ENCODE measurements at places on chromosomes 7 and 10. TPM values are rescaled to one million over a fixed set of nuclear protein-coding genes. Genes with fewer than 3 reads are reported as not detected.

ZCCHC24 gene
- total RNA-seq = 36.7 TPM

BICC1 gene
- total RNA-seq = 39.3 TPM

DNA sequence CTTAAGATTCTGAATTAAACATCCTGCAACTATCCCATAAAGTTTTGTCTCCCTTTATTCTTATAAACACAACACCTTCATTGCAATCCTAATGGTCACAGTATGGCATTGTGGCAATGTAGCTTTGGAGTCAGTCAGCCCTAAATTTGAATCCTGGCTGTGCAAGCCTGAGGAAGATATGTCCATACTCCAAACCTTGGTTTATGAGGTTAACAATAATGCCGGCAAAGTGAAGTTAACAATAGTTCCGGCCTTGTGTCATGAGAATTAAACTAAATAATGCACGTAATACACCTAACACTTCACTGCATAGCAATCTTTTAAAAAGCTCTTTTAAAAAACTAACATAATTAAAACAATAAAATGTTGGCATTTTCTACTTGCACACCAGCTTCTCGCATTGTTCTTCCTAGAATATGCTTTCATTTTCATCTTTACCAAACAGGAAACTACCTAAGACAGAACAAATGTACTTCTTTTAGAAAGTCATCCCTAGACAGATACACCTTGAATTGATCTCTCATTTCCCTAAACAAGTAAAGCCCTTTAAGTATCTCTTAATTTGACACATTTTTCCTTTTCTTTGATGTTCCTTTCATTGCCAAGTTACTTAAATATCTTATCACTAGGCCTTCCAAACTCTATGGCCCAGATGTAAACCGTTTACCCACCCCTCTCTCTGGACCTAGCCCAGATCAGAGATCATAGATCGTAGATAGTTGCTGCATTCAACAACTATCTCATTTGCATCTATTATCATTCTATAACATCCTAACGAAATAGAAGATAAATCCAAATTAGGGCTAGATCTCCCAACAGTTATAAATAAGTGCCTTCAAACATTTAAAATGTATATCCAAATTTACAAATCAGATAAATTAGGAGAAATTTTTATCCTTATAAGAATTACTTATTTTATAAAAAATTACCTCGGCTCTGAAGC is 66.7 kb downstream of the CREB3L2 start:
- DNase-seq = no peak

- DNase-seq = no peak
These were observed 156.7 kb upstream of the BET1 start for GRCh38 chr7:94160719-94161435.

- DNase-seq = no peak
These were observed 163.1 kb downstream of the AUTS2 start for GRCh38 chr7:69761290-69761922.

DNA sequence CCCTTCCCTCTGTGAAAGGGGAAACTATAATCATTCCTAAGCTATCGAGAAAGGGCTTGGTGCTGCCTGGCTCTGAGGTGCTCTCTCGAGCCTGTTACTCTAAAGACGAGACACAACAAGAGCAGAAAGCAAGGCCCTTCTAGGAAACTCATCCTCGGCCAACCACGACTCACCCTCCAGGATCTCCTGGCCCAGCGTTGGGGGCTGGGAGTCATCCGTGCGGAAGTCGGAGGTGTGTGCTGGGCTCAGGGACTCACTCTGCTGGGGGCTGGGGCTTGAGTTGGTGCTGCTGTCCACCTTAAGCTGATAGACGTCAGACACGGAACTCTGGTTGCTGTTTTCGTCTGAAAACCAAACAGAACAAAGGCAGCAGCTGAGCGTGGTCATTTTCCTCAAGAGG is 17.6 kb upstream of the BAZ1B start:
- no peak for DNase-seq

Measured in fibroblast of villous mesenchyme (primary cell).